ENCODE measurements at places on chromosomes 7 and 10.

- peak; percentile 10 for DNase-seq
Measured at GRCh38 chr7:131302876-131303707, 24.6 kb upstream of the MKLN1 start.

DNA sequence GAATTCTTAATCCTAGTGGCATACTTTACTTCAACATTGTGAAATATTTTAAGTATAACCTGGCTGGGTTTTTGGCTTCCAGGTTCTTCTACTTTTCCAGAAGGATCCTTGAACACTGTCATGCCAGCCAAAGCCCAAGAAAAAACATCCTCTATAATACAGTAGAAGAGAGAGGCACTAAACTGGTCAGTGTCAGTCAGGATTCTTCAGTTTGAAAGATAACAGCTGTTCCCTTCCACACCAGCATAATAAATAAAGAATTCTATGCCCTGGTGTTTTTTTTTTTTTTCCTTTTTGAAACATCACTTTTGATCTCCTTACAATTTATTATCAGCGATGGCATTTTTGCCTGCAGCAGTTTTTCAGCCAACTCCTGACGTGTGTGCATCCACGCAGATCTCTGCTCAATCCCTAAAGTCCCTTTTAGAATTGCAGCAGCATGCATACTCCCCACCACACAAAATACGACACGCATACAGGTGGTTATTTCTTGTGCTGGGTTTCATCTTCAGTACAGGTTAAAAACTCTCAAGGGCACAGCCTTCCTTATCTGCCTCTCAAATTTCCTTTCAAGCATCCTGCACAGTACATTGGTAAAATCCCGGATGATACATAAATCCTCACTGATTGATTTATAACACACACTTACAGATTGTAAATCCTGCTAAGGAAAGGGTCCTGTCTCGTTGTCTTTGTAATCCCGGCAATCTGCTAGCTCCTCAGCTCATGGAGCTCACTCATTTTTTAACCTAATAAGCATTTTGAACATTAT, 100.2 kb downstream of the TPK1 start:
- DNase-seq = no peak

DNA sequence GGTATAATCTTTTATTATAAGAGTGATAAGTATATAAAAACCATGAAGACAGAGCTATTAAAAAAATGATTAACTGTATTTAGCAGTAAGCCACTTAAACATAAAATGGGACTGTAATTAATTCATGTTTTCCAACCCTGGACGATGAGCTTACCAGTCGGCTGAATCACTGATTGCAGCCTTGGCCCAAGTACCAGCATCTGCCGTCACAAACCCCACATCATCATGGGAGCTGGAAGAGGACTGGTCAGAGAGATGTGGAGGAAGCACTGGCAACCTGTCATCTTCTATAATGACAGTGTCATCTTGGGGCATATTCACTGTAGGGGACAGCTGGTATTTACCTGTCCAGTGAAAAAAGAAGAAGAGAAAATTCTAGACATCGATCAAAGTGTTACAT, 473.6 kb downstream of the PARD3 start:
- no peak for DNase-seq

- DNase-seq = no peak
Measured at GRCh38 chr10:91551856-91552255, 81.0 kb downstream of the PPP1R3C start.
